ENCODE measurements at places on chromosomes 7 and 10.

GRCh38 chr7:17497136-17497535 is 198.7 kb downstream of the AHR start:
- peak; percentile 13 for DNase-seq

DNA sequence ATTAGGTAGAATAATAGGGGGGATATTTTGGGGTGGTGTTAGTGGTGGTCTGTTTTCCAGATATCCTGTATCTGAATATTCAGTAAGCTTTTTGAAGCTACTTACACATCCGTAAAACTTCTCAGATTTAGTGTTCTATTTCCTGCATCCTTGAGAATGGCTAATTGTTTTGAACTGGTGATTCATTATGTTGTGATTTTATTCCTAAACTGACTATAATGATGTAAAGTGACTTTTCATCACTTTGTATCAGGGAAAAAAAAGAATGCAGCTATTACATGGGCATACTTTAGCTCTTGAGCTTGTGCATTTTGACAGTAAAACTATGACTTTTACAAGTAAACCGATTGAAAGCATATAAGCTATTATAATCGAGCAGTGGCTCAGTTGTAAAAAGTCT is 18.2 kb downstream of the WAC start:
- DNase-seq = no peak

DNA sequence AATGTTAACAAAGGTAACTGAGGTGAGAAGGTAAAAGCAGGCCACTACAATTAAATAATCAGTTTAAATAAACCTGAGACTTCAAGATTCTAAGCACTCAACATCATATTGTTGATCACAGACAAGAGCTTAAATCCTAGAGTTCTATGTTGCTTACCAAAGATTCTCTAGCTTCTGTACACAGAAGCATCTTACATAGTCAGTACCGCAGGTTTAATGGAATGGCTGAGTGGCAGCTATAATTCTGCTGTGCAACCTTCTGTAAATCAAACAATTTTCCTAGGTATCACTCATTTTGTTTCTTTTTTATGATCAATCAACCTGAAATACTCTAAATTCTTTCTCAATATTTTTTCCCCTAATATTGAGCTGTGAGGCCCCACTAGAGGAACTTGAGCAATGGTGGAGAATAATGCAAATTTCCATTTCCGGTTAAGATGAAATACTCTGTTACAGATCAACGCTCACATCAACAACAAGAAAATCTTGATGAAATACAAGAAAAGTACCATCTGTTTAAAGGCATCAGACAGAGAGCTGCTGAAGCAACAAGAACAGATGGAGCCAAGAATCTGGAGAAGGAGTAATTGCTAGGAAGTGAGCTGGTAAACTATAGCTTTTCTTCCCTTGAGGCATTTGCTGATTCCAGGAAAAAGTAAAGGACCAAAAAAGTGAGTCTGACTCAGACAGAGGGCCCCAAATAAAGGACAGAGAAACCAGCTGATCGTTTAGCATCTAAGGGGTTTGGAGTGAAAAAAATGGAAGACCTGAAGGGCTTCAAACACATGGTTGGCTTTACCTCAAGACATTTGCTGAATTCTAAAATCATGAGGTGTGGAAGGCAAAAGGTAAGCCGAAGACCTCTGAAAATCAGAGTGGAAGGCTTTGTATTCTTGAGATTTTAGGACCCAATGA is 22.6 kb downstream of the PNPLA8 start:
- DNase-seq = no peak

- peak; percentile 76 for DNase-seq
Measured at GRCh38 chr7:152759949-152760853, 649 bp downstream of the ACTR3B start.

DNA sequence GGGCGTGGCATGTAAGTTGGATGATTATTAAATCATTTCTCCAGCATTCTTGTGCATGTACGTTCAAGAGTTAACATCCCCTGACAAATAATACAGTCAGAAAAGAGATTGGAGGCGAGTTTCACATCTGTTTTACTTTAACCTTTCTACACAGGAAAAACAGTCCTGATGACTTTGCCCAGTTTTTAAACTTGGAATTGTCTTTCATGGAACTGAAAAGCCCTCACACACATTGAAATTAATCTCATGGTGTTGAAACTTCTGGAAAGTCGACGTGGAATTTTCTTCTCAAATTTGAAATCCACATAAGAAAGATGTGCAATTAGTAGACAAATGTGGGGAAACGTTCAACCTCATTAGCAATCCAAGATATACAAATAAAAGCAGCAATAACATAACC is 31.2 kb upstream of the ZNF438 start:
- DNase-seq = no peak

DNA sequence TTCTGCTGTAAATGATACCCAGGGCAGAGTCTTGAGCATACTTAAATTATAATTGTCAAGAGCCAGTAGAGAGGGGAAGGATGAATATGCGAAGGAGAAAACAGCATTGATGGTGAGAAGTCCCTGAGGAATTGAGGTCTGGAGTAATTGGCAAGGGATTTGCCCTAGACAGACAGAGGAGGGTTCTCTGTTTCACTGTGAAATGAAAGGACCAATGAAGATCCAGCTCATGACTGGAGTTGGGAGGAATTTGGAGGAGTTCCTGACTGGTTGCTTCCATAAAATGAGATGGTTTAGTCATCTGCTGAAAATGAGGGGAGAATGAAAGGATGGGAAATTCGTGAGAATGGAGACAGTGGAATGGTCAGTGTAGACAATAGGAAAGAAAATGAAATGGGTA is 6.8 kb downstream of the PRPF18 start:
- DNase-seq = no peak

GRCh38 chr7:130996833-130997231 is 262.8 kb upstream of the KLF14 start:
- DNase-seq = peak; percentile 96

- peak; percentile 87 for DNase-seq
Measured at GRCh38 chr7:138097064-138097741, 20.9 kb downstream of the AKR1D1 start.

DNA sequence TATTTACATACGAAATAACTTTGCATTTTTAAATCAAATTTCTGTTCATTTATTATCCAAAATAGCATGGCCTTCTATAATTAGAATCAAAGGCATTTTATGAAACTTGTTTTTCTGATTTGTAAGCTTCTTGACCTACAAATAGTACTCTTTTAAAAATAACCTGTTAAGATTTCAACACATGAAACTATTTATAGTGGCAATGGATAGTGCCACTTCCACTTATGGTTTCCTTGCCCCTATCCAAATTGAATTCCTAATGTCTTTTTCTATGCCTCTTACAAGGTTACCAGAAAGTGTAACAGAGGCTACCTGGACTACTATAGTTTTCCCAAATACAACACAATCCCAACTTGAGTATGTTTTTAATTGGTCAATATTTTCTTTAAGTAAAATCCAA is 263.5 kb downstream of the SEMA3D start:
- DNase-seq = no peak

DNA sequence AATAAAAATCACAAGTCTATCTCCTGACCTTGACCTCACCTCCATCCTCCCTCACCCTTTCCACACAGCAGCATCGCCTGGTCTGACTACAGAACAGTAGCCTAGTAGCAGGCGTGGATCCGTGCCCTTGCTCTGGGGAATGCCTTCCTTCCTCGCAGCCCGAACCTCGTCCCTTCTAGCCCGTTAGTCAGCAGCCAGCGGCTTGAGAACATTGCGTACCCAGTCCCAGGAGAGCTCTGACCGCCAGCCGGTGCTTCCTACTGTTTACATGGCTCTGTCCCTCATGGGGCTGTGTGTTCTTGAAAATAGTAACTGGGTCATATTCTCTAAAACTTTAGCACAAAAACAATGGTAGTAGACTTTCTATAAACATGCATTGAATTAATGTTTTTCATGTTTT is 682.7 kb upstream of the IGFBP3 start:
- no peak for DNase-seq

DNA sequence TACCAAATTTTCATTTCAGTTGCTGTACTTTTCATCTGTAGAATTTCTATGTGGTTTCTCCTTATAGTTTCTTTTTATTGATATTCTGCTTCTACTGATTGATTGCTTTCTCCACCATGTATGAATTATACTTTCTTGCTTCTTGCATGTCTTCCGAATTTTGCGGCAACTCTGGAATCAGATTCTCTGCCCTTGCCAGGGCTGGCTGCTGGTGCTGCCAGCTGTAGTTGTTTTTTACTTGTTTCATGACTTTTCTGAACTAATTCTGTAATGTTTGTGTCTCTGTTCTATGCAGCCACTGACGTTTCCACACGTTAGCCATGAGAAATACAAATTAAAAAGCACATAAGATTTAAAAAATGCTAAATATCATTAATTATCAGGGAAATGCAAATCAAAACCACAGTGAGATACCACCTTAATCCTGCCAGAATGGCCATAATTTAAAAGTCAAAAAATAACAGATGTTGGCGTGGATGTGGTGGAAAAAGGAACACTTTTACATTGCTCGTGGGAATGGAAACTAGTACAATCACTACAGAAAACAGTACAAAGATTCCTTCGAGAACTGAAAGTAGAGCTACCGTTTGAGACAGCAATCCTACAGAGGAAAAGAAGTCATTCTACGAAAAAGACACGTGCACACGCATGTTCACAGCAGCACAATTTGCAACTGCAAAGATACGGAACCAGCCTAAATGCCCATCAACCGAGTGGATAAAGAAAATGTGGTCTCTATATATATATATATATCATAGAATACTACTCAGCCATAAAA is 51.5 kb downstream of the MAD1L1 start:
- DNase-seq = no peak

- peak; percentile 16 for DNase-seq
Measured at GRCh38 chr7:132576721-132577085, 433 bp upstream of the PLXNA4 start.

- no peak for DNase-seq
Measured at GRCh38 chr7:137999496-138000080, 2.3 kb downstream of the CREB3L2 start.

DNA sequence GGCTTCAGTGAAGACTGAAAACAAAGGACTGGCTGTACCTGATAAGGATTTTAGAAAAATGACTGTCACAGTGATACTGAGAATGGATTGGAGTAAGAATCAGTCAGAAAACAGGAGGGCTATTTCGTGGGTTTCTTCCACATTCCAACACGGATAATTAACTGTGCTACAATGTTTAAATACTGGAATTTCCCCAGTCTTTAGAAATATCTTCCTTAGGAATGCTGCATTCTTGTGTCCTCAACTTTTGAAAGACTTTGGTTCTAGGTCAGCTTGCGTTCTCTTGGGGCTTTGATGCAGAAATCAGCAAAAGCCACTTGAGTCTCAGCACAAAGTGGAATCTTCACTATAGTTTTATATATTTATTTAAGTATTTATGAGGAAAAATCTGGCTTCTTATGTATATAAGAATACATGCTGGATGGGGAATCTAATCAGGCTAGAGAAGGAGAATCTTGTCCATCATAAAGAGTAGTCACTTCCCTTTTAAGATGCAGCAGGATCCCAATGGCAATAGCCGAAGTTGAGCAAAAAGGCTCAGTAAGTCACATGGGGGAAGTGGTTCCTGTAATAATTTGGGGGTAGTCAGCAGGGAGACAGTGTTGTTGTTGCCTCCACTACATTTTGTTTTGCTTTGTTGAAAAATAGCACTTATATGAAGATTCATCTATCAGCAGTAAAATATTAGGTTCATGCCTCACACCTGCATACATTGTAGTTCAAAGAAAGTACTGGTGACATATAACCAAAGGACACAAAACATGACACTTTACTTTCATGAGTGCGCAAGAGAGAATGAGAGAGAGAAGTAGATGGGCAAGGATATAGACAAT is 86.0 kb downstream of the CH25H start:
- no peak for DNase-seq

DNA sequence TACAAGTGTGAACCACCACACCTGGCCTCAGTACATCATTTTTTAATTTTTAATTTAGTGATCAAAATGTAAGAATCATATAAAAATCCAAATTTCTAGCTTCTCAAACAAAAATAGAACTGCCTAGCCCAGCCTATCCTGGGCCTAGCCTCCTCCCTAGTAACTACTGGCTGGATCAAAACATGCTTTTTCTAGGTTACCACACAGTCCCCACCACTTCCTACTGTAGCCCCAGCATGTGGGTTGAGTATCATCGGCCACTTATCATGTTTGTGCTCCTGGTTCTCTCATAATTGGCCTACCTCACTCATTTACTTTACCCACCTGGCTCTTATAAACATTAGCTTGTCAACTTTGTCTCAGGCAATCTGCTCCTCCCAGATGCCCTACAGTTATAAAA is 52.9 kb downstream of the DNAJC12 start:
- peak; percentile 63 for DNase-seq

DNA sequence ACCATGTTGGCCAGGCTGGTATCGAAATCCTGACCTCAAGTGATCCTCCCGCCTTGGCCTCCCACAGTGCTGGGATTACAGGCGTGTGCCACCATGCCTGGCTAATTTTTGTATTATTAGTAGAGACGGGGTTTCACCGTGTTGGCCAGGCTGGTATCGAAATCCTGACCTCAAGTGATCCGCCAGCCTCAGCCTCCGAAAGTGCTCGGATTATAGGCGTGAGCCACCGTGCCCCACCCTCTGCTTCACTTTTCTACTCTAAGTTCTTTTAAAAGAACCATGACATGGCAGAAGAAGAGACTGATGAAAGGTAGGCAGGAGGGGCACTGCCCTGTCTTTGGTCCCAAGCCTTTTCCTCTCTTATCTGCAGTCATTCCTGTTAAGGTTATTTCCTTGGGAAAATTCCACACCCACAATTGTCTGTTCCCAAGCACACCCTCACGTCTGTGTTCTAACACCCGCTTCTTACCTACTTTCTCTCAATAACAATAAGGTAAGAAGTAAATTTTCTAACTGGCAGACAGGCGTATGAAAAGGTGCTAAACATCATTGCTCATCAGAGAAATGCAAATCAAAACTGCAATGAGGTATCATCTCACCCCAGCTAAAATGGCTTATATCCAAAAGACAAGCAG is 291.7 kb downstream of the DPP6 start:
- no peak for DNase-seq

GRCh38 chr7:117011419-117012260 is 58.3 kb downstream of the ST7 start:
- no peak for DNase-seq

- no peak for DNase-seq
Measured at GRCh38 chr10:124227055-124227975, 133.9 kb upstream of the CHST15 start.

DNA sequence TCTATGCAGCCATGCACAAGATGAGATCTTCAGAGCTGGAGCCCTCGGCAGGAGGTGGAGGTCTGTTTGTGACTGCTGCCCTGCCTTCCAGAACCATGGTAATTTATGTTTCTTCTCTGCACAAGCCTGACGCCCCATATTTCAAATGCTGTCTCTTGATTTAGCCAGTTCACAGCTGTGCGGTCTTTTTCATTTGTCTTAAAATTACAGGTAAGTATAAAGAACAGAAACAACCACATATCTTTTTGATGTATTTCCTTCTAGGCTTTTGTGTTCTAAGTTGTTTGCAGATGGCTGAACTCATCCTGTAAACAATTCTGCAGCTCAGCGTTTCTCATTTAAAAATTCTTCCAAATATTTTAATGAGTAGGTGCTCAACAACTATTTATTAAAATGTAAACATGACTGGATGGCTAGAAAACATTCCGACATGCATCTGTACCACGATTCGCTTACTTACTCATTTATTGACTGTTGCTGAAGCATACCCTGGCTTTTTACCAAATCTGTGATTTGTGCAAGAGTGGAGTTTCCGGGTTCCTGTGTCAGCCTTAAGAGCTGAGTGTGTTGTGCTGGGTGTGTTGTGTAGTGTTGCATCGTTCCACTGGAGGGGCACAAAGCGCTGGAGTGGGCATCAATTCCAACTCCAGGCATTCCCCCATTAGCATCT is 58.9 kb downstream of the PIP4K2A start:
- DNase-seq = peak; percentile 66

GRCh38 chr10:62166331-62167131 is 102.1 kb downstream of the RTKN2 start:
- peak; percentile 51 for DNase-seq

- DNase-seq = peak; percentile 75
Measured at GRCh38 chr10:21083861-21084260, 186.8 kb upstream of the NEBL start.
